ENCODE measurements at places on chromosomes 7 and 10. TPM values are rescaled to one million over a fixed set of nuclear protein-coding genes. Genes with fewer than 3 reads are reported as not detected.

The PON2 gene
- 43.1 TPM for total RNA-seq

The SLC25A40 gene
- total RNA-seq: 4.1 TPM

The CCL26 gene
- total RNA-seq: 1.3 TPM

The CLDN4 gene
- total RNA-seq: 0.26 TPM

The MYPN gene
- total RNA-seq: under 0.01 TPM

The FAM24B gene
- 6.8 TPM for total RNA-seq

The ERVW-1 gene
- not detected for total RNA-seq

The FASTK gene
- 69.5 TPM for total RNA-seq

The DLX5 gene
- not detected for total RNA-seq

The AKR1C4 gene
- not detected for total RNA-seq

The CUX1 gene
- 38.1 TPM for total RNA-seq

The COL28A1 gene
- total RNA-seq: under 0.01 TPM

The CPN1 gene
- total RNA-seq: not detected

The RELN gene
- total RNA-seq: 0.33 TPM

The CCDC172 gene
- total RNA-seq: not detected

The ZNF775 gene
- 9.6 TPM for total RNA-seq

The LDB3 gene
- total RNA-seq: under 0.01 TPM

The AKR1D1 gene
- not detected for total RNA-seq

The MTERF1 gene
- 9.8 TPM for total RNA-seq

The CYP3A7 gene
- total RNA-seq: 37.8 TPM

The ASAH2 gene
- total RNA-seq: 0.51 TPM

The EPDR1 gene
- 43.4 TPM for total RNA-seq

The CDC14C gene
- 0.17 TPM for total RNA-seq

The GPR15LG gene
- not detected for total RNA-seq

The NCF1 gene
- total RNA-seq: under 0.01 TPM

The CALCR gene
- not detected for total RNA-seq

The TRIM74 gene
- total RNA-seq: not detected

The CDNF gene
- total RNA-seq: 1.5 TPM

Data from fibroblast of lung (primary cell).